ENCODE measurements at places on chromosomes 11 and 22.

- ATAC-seq: no peak
These were observed 111.2 kb upstream of the FGF3 start for GRCh38 chr11:69930081-69931059.

DNA sequence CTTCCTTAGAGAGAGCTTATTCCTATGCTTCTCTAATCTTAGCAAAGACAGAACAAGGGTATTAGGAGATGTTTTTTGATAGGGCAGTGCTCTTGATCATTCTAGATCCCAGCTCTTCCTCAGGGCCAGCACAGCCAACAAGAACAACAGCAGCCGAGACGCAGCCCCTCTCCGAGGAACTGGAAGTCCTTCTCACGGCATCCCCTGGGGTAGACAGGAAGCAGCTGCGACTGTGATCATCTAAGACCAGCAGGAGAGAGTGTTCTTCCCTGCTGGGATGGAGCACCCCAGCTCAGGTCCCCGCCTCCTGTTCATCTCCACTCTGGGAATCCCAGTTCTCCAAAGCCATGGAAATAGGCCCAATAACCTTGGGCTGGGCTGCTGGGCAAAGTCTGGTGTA lies 29.6 kb downstream of the IRAG1 start:
- no peak for ATAC-seq

- no peak for ATAC-seq
These were observed 14.4 kb downstream of the MUC5AC start for GRCh38 chr11:1171985-1172728.

GRCh38 chr11:72818971-72819370 lies 4.8 kb downstream of the ATG16L2 start:
- no peak for ATAC-seq

GRCh38 chr11:122933416-122933815 lies 48.2 kb downstream of the BSX start:
- no peak for ATAC-seq

DNA sequence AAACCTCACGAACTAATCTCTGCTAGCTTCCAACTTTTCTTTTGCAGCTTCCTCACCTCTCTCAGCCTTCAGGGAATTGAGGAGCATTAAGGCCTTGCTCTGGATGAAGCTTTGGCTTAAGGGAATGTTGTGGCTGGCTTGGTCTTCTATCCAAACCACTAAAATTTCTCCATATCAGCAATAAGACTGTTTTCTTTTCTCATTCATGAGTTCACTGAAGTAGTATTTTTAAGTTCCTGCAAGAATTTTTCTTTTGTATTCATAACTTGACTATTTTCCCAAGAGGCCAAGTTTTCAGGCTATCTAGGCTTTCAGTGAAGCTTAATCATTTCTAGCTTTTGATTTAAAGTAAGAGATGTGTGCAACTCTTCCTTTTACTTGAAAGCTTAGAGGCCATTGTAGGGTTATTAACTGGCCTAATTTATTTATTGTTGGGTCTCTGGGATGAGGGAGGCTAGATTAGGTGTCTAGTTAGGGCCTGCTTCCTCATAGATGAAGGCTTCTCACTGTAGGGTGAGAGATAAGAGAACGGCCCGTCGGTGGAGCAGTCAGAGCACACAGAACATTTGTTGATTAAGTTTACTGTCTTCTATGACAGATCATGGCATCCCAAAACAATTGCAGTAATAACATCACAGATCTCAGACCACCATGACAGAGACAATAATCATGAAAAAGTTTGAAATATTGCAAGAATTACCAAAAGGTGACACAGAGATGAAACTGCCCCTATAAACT lies 33.2 kb downstream of the CSF2RB start:
- no peak for ATAC-seq

DNA sequence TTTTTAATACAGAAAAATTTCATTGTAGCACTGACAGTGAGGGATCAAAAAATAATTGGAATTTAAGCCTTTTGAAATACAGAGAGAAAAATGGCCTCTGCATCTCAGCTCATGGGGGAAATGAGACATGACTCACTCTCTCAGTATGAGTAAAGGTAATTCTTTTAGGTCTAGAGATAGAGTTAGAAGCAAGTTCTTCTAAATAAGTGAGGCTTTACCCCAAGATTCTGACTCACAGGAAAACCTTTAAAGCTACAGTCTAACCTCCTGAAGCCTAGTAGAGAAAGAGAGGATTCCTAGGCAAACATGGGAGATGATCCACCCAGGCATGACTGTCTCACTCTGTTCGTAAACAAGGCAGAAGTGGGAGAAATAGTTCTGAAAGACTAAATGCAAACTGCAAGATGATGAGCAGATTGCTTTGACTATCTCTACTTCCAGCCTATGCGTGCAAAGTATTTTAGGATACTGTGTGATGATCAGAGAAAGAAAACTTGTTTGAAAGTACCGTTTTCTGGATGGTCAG lies 1003.3 kb upstream of the CCDC90B start:
- no peak for ATAC-seq

- no peak for ATAC-seq
These were observed 132.4 kb downstream of the LARGE1 start for GRCh38 chr22:33787645-33788456.

All from activated CD4-positive, CD25-positive, alpha-beta regulatory T cell treated with anti-CD3 and anti-CD28 coated beads, Interleukin-2, amount 50 U/mL, for 24 hours (primary cell).